ENCODE measurements at places on chromosomes 11 and 22.

DNA sequence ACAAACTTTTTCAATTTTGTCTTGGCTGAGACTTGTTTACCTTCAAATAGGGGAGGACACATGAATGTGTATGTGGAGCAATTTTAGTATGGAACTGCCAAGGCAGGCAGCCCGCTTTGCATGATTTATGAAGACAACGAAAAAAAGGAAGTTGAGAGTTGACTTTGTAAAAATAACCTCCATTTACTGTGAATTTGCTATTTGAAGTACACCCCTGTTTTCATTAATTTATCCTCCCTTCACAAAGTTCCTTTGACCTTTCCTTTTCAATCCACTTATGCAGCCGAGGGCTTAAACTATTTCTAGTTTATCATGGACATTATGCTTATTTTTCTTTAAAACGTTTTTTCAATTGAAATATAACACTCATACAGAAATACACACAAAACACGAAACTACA, 369.6 kb upstream of the CADM1 start:
- DNase-seq: no peak

DNA sequence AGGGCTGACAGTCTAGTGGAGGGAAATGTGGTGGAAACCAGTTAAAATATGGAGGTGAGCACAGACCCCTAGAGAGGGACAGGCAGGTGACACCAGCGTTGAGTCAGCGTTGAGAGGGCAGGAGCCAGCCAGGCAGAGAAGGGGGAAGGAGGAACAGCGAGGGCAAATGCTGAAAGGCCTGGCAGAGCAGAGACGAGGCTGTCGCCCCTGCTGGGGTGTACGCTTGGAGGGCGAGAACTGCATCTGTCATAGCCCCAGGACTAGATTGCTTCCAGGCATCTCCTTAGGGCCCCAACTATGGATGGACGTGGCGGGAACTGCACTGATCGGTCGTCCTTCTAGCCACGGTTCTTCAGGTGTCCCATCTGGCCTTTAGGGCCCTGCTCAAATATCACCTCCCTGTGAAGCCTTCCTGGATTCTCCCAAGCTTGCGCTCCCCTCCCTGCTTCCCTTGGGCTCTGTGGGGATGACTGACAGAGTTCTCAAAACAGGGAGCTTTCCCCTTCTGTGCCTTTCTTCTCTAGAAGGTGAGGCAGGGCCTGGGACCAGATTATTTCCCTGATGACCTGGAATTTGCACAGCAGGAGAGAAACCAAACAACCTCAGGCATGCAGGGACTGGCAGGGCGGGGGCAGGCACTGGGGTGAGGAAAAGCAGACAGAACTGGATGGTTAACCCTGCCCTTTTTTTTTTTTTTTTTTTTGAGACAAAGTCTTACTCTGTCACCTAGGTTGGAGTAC, 11.1 kb downstream of the SYNGR1 start:
- DNase-seq: no peak

DNA sequence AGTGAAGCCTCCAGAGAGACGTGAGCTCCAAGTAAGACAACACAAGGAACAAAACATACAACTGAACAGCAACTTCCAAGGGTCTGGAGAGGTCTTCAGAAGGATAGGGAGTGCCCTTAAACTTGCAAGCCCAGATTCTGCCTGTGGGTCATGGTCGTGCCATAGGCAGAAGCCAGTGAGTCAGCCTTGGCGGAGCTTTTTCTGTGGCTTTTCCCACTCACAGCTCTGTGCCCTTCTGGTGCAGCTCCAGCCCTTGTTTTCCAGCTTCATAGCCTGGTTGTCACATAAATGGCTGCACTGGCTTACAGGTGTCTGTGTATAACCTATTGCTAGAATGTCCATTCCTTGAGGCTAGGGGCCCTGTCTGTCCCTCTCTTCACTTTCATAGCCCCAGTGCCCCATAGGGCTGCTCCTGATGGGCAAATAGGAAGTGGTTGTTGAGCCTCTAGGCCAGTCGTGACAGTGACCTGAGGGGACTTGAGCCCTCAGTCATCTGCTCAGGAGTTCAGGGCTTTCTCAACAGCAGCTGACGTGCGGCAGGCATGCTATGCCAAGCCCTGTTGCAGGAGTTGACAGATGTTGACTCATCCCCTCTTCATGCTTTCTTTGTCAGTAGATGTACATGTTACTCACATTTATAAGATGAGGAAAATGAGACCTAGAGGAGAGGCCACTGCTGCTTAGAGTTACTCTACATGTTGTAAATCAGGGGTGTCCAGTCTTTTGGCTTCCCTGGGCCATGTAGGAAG, 7.4 kb downstream of the MED15 start:
- no peak for DNase-seq

DNA sequence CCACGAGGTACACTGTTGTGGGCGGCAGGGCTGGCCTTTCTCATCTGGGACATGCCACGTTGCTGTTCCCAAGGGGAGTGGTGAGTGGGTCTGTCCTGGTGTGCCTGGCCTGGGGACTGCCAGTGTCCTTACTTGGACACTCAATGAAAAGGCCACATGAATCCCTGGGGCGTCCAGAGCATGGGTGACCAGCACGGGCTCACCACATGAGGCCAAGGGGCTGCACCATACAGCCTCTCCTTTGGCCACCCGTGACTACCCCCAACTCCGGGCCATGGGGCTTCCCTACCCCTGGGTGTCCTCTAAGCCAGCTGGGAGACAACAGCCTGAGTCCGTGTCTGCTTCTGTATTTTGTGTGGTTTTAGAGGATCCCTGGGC, 20.2 kb upstream of the TXNRD2 start:
- no peak for DNase-seq

DNA sequence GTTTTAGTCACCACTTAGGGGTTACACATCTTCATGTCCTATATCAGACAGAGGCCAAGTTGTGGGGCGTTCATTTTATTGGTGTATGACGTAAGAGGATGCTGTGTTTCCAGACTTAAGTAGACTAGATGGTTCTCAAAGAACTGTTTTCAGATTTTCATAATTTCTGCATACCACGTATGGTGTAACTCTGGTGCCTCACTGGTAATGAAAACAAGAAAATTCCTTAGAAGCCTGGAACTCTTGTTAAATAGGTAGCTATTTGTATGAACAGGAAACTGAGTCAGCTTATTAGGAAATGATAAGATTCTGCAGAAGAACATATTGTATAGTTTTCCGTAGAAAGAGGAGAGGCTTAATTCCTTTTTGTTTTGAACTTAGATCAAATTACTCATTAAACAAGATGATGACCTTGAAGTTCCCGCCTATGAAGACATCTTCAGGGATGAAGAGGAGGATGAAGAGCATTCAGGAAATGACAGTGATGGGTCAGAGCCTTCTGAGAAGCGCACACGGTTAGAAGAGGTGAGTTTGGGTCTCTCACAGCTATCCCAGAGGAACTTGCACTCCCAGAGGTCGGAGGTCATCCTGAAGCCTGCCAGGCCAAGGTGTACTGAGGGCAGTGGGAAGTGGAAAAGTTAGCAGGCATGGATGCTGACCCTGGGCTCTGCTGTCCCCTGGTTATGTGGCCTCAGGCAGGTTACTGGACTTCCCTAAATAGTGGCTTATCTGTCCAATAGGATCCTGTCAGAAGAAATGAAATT, 3.9 kb downstream of the CDC45 start:
- no peak for DNase-seq

- DNase-seq: no peak
These were observed 26.7 kb downstream of the FLI1 start for GRCh38 chr11:128720522-128720985.

GRCh38 chr11:70541176-70541575, 142.8 kb downstream of the CTTN start:
- DNase-seq: no peak

- no peak for DNase-seq
These were observed 90.6 kb upstream of the FGF3 start for GRCh38 chr11:69909561-69910518.

DNA sequence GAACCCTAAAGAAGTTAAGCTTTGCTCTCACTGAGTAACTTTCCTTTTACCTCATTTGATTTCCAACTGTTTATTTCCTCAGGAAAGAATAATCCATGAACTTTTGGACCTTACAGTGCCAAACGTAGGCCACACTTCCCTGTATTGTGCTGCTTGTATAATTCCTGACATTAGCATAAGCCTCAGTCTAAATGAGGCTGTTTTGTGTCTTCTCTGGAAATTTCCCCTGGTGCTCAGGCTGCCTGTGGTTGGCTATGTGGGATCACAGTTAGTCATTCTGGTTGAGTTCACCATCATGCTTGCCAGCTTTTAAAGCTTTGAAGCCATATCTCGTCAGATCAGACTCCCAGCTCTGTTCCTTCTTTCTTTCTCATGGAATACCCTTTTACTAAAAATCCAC, 107.0 kb downstream of the FAM76B start:
- no peak for DNase-seq

GRCh38 chr11:17280494-17281127, 4.1 kb downstream of the NUCB2 start:
- no peak for DNase-seq

GRCh38 chr22:20383538-20383937, 10.4 kb upstream of the ZNF74 start:
- no peak for DNase-seq

DNA sequence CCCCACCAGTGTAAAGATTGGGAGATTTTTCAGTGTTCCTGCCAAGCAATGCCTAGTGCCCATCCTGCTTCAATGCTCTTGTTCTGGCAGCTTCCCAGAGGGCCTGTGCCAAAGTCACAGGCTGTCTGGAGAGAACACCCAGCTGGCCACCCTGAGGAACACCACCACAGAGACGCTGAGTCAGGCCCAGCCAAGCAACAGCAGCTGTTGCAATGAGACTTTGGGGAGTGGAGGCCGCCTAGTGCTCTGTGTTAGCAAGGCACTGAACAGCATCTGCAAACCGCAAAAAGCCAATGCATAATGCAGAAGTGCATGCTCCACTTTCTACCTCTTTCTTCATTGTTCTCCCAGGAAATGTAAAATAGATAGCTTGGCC, 168.1 kb downstream of the NXPE2 start:
- no peak for DNase-seq

- peak; percentile 67 for DNase-seq
These were observed 24.4 kb downstream of the SREBF2 start for GRCh38 chr22:41857155-41857859.
